ENCODE measurements at places on chromosomes 16 and 17.
A peak's percentile ranks its signal among the peaks of the same experiment; 100 is the strongest.

DNA sequence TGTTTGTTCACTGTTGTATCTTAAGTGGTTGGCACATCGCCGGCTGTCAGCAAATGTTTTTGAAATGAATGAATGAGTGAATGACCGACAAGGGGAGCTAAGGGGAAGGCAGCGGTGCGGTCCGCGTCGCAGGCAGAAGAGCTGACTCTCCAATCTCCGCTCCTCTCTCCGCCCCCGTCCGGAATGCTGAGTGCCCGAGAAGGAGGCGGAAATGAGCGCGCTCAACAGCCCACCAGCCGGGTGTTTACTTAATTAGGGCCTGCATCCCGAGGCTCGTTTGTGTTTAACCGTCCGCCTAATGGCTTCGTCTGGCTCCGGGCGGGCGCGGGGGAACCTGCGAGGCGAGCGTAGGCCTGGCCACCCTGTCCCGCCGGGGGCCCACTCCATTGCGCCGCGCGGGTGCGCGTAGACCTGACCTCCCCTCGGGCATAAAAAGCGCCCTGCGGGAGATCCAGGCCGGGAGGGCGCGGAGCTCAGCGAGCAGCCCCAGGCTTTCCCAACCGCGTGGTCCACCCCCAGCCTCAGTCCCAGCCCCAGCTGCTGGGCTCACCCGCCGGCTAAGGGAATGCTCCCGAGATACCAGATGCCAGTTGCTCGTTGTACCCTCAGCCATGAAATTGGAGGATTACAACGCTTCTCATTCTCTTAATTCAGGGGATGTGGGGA is 2.5 kb upstream of the CDH3 start:
- no peak for DNase-seq

- peak; percentile 52 for DNase-seq
Measured at GRCh38 chr16:30354423-30355143, 525 bp downstream of the CD2BP2 start.

GRCh38 chr17:50072925-50073324 is 17.0 kb downstream of the ITGA3 start:
- DNase-seq = no peak

DNA sequence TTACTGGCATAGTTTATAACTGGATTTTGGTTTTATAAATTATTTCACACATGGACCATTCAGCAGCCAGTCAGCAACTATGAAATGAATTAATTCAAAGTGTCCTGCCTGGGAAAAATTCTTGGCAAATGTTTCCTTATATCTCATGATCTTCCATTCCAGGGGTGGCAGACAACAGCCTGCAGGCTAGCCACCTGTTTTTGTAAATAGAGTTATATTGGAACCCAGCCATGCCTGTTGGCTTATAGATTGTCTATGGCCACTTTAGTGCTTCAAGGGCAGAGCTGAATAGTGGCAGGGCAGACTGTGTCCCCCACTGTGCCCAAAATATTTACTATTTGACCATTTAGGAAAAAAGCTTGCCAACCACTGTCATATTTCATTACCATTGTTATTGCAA is 613.7 kb downstream of the TMEM114 start:
- no peak for DNase-seq

DNA sequence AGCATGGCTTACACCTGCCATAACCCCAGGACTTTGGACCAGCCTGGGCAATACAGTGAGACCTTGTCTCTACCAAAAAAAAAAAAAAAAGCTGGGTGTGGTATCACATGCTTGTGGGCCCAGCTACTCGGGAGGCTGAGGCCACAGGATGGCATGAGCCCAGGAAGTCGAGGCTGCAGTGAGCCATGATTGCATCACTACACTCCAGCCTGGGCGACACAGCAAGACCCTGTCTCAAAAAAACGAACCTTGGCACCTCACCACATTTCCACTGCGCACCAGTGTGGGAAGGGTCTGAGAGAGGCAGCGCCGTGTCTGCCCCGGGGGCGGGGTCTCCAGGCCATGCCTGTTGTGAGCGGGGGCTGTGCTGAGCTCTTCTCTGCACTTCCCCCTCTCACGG is 6.3 kb downstream of the ACSF3 start:
- no peak for DNase-seq
